ENCODE measurements at places on chromosomes 7 and 10.
A peak's percentile ranks its signal among the peaks of the same experiment; 100 is the strongest.

GRCh38 chr7:80703272-80703671 is 64.8 kb downstream of the CD36 start:
- DNase-seq = no peak

GRCh38 chr7:34596887-34597286 is 61.1 kb upstream of the NPSR1 start:
- DNase-seq = no peak

GRCh38 chr10:110429301-110429700 is 68.4 kb upstream of the DUSP5 start:
- no peak for DNase-seq

GRCh38 chr10:109898666-109899355 is 24.5 kb downstream of the XPNPEP1 start:
- DNase-seq = peak; percentile 93

- DNase-seq = no peak
Measured at GRCh38 chr10:129694691-129695243, 227.7 kb downstream of the MGMT start.

DNA sequence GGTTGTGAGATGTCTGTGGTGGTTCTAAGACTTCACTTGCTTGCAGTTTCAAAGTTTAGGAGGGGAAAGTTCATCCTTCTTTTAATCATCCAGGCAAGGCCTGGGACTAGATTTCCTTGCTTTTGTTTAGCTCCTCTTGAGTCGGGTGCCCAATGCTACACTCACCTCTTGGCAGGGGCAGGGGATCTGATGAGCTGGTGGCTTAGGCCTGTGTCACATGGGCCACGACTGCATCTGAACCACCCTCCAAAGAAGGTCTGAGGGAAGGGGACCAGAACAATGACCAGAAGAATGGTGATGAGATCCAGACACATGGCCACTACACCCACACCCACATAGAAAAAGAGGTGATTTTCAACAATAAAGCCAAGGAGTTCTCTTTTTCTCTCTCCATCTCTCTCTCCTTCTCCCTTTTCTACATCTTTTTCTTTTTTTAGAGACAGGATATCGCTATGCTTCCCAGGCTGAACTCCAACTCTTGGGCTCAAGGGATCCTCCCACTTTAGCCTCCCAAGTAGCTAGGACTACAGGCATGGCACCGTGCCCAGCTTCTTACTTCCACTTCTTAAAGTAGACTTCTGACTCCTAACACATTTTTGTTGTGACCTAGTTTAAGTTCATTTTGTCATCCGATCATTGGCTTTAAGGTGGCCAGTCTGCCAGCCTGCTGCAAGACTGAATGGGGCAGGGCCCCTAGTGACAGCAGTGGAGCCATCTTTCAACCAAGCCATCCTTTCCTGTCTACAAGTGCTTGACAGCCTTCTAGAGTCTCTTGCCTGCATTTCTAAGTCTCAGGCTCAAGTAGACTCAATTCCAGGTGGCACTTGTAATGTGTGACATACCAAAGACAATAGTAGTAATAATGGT is 350.9 kb downstream of the RNLS start:
- no peak for DNase-seq

- DNase-seq = no peak
Measured at GRCh38 chr7:116400522-116400921, 99.0 kb upstream of the CAV2 start.

GRCh38 chr7:89049043-89049442 is 253.5 kb upstream of the TEX47 start:
- DNase-seq = no peak

DNA sequence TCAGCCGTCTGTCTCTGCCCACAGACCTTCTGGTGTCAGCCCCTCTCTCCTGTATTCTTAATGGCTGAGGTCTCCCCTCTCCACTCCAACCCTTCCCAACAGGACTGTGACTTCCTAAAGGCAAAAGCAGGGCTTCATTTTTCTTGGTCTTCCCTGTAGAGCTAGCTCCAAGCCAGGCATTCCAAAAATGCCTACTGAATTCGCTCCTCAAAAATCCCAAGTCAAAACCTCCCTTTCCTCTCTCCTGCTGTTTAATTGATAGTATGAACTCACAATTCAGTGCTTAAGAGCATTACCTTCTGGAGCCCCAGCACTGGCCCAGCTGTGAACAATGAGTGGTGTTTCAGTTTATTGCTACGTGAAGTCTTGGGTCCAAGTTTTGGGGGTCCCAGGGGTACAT is 628.4 kb downstream of the PARD3 start:
- DNase-seq = no peak

DNA sequence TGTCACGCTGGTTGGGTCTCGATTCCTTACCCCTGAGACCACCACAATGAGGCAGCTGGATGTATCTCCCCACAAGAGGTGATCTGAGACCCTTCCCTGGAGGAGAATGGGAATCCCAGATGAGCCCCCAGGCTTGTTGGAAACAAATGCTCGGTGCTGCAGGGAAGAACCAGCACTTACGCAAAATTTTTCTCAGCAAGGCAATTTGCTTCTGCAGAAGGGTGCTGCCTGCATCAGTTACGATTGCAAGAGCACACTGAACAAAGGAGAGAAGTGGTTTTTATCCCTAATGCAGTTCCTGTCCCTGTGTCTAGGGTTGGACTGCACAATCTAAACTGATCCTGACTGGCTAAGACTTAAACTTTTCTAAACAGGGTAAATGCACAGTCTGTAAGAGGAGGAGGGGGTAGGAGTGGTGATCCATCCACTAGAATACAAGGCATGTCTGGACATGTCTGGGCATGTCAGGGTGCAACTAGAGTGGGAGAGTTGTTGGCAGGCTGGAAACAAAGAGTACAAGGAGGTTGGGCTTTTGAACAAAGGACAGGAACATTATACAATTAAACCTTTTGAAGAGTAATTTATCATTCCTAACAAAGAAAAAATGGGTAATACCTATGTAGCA is 114.9 kb upstream of the FAM3C start:
- no peak for DNase-seq

DNA sequence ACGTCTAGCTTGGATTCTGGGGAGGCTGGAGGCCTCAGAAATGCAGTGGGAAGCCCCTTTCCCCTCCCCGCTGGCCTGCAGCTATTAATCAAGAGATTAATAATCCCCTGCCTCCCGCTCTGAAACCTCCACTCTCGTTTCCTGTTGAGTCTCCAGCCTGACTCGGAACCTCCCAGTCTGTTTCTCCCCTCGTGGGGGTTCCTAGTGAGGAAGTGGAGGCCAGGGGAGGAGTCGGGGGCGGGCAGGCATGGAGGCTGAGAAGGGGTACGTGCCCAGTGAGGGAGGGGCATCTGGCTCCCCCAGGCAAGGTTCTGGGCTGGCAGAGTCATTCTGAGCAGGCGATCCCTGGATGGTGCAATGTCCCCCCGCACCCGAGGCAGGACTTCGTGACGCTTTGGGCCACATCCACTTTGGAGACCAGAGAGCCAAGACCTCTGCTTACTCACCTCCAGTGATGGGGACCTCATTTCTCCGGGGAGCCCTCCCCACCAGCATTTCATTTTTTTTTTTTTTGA is 73.6 kb downstream of the COL26A1 start:
- no peak for DNase-seq

DNA sequence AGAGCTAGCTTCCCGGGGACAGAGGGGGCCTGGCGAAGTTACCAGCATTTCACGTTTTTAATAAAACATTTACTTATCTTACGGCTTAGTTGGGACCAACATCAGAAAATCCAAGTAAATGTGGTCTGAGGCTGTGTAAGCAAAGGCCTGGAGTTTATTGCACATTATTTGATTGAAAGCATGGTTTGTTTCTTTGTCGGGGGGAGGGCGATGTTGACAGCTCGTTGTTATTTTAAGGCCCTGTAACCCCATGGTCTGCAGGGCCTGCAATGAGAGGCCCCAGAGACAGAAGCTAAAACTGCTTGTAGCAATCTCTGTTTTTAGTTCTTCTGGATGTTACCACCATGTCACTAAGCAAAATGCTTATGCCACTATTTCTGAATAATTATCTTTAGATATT is 88.9 kb downstream of the MYOF start:
- DNase-seq = no peak

DNA sequence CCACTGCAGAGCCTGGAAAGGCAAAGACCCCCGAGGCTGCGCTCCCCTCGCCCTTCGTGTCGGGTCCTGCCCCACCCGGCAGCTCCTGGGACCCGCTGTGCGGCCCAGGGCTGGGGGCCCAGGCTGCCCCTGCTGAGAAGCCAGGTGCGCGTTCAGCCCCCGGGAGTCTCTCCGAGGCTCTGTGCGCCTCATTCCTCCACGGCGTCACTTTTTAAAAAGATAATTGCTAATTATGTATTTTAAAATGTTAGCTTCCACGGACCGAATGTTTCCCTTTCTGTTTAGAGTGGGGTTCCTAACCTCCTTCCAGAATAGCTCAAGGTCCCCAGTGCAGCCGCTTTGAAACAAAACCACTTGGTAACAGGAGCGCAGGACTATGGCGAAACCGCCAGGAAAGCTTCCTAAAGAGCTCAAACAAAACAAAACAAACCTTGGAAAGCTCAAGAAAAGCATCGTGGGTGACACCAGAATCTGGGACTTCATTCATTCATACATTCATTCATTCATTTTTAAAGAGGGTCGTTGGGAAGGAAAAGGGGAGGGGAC is 45.6 kb downstream of the PDIA4 start:
- no peak for DNase-seq

DNA sequence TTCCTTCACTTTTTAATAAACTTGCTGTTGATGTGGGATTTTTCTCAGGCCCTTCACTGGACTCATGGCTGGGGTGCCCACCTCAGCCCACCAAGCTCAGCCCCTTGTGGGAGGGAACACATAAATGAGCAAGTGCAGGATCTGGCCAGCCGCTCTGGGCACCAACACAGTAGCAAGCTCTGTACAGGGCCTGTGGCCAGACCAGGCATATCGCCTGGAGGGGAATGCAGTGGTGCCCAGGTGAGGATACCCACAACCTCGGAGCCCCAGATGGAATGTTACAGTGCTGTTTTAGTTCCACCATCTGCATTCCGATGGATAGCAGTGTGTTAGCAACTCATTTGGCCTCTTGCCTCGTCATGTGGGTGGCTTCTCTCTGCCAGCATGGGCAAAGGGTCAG is 234.6 kb downstream of the PPP1R3A start:
- DNase-seq = no peak

DNA sequence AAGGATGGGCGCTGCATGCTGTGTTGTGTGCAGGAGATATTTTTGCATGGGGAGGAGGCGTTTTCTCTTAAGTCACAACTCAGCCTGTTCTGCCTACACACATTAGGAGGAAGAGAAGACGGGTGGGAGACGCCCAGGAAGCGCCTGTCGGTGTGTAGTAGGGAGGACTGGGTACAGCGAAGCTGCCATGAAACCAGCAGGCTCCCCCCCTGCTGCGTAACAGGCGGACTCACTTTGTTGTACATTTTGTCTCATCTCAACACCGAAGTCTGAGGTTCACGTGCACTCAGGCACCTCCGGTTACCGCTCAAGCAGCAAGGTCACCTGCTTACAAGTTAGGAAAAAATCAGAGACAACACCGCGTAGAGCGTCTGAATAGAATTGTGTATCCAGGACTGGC is 56.3 kb downstream of the CRTAC1 start:
- no peak for DNase-seq

DNA sequence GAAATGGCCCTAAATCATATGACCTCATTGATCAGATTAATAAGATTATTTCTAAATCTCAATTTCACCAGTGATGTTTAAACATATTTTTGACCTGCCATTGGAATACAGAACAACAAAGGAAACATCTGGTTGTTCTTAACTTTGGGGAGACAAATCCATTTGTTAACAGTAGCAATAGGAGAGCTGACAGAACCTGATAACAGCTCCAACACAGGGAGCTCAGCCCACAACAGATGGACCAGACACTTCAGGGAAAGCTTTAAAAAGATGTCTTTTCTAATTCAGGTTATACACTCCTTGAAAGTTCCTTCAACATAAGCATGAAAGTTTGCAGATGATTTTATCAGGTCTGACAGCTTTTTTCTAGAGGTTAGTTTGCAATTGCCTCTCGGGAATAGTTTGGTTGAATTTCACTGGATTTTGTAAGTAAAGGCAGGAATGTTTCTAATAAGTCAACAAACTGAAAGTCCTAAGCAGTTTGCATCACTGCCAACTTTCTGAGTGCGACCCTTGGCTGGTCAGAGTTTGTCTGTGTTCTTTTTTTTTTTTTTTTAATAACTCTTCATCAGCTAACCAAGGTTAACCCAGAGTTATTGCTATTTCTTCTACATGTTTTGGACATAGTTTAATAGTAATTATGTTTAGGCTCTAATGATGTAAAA is 6.5 kb upstream of the MET start:
- no peak for DNase-seq

DNA sequence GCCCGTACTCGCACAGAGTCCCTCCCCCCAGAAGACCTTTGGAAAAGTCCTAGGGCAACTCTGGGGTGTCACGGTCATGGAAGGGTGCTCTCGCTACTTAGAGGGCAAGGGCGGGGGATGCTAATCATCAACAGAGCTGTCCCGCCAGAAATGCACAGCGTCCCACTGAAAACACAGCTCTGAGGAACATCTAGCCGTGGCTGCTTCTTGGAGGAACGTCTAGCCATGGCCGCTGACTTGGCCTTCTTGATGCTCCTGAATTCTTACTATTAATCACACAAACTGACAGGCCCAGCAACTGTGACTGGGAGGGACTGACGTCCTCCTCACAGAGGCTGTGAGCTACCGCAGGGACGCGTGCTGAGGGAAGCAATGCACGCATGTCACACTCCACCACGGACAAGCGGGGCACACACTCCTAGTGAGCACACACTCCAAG is 1.7 kb downstream of the TUBGCP2 start:
- no peak for DNase-seq

DNA sequence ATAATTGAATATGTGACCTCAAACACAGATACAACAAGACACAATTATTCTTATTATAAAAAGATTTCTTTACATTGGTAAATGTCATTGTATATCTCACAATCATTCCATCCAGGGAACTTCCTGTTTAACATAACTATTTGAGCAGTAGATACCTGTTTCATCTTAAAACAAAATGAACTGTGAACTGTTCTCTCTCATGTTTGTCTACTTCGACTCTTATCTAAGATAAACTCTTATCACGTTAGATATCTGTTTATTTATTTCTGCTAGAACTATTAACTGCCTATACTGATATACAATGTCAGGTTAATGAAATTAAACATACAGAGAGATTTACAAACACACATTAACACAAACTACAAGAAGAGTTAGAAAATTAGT is 20.1 kb downstream of the ANK3 start:
- no peak for DNase-seq

- DNase-seq = no peak
Measured at GRCh38 chr10:34906067-34906965, 91.2 kb upstream of the PARD3 start.

DNA sequence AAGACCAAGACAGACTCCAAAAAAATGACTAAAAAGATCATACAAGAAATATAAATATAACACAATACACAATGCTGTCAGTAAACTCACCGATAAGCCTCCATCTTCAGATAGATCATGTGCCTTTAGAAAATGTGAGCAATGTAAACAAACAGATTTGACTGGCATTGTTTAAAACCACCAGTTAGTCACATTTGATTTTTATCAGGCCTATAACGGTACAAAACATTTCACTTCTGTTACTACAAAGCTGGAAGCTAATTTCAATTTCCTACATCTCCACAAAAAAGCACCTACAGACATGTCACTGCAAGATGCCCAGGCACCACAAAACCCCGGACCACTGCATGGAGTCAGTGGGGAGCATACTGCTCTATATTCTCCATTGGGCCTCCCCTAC is 18.9 kb downstream of the SGMS1 start:
- DNase-seq = no peak

Data from hematopoietic multipotent progenitor cell treated with erythropoietin and hydrocortisone succinate and interleukin-3 and kit ligand, for 15 days (in vitro differentiated cells).